Stimulated activated CD8-positive, alpha-beta memory T cell treated with anti-CD3 and anti-CD28 coated beads, Interleukin-7, amount 100 ng/mL, for 48 hours (primary cell): ENCODE measurements at places on chromosomes 2 and 18.
A peak's percentile ranks its signal among the peaks of the same experiment; 100 is the strongest.

DNA sequence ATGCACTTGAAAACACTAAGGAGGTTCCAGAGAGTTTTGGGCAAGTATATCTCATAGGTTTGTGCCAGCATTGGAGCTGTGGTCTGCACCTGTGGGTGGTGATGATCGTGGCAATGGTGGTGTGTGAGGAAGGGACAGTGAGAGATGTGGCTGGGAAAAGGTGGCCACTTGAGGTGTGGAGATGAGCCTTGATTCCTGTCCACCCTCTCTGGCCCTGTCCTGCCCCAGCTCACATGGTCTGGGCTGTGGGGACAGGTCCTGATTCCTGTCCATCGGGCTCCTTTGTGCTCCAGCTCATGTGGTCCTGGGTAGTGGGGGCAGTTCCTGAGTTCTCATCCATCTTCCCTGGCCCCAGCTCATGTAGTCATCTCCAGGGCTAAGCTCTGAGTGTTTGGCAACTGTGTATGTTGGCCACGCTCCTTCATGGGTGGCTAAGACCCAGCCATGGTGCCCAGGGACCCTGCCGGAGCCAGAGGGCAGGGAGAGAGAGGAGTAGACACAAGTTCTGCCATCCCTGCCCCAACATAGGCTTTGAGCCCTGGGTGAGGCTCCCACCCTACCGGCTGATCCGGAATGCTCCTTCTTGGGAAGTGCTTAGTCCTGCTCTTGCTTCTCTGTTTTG lies 294.4 kb upstream of the HDAC4 start:
- no peak for DNase-seq

GRCh38 chr18:45441110-45441847 lies 174.0 kb upstream of the SLC14A2 start:
- no peak for DNase-seq

- no peak for DNase-seq
Measured at GRCh38 chr2:60629801-60630385, 76.4 kb upstream of the BCL11A start.

- no peak for DNase-seq
Measured at GRCh38 chr2:100257939-100258338, 64.4 kb downstream of the LONRF2 start.

GRCh38 chr2:39492095-39492590 lies 55.1 kb upstream of the MAP4K3 start:
- no peak for DNase-seq

- DNase-seq = no peak
Measured at GRCh38 chr2:237806334-237806733, 7.8 kb downstream of the RBM44 start.

GRCh38 chr2:85795331-85796045 lies 41.7 kb downstream of the ATOH8 start:
- no peak for DNase-seq

DNA sequence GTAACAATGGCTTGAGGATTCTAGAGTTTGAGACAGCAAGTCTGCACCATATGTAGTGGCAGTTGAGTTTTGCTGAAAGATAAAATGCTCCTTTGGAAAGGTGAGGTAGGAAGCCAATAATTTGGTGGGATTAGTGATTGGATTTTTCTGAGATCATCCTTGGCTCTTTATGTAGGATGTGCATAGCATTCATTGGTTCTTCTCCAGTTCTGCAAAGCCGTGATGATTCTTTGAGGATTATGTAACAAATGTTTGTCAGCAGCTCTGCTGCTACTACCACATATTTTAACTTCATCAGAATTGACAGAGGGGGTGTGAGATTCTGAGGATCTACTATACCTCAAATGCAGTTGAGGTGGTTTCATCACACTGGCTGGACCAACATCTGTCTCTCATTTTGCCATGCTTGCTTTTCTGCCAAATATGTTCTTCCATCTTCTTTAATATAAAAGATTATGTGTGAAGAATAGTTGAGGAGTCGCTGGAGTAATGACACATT lies 188.9 kb upstream of the RASGRP3 start:
- no peak for DNase-seq

DNA sequence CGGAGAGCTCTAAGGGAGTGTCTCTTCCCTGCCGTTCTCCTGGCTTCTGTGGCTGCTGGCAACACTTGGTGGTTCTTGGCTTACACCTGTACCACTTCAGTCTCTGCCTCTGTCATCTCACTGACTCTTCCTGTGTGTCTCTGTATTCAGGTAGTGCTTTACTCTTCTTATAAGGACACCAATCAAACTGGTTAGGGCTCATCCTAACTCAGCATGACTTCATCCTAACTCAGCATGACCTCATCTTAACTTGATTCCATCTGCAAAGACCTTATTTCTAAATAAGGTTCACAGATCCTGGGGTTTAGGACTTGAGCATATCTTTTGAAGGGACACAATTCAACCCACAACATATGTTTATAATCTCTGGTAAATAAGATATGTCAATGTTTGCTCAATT lies 51.6 kb upstream of the DSEL start:
- DNase-seq = no peak

DNA sequence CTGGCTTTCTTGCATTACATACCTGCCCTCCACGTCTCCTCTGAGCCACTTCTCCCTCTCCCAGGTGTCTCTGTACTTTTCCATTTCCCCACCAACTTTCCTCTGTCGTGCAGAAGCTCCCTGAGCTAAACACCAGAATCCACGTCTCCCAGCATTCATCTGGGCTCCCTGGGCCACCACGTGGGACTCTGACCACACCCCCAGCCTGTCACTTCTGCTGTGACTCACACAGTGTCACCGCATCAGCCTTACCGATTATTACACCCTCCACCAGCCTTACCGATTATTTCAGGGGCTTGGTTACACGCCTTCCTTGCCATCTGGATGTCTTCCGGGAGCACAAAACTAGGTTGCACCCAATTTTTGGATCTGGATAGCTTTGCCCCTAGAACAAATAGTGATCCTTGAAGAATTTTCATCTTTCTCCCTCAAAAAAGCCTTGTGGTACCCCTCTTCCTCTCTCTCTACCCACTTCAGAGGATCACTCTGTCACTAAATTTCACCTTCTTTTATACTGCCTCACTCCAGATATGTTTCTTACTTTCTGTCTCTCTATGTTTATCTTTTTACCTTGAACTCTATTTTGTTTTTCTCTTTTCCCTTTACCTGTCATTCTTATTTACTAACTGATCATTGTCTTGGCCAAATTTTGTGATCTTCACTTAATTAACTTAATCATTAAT lies 136.9 kb upstream of the CAB39 start:
- peak; percentile 44 for DNase-seq

GRCh38 chr2:30230497-30231211 lies 680 bp upstream of the LBH start:
- no peak for DNase-seq

DNA sequence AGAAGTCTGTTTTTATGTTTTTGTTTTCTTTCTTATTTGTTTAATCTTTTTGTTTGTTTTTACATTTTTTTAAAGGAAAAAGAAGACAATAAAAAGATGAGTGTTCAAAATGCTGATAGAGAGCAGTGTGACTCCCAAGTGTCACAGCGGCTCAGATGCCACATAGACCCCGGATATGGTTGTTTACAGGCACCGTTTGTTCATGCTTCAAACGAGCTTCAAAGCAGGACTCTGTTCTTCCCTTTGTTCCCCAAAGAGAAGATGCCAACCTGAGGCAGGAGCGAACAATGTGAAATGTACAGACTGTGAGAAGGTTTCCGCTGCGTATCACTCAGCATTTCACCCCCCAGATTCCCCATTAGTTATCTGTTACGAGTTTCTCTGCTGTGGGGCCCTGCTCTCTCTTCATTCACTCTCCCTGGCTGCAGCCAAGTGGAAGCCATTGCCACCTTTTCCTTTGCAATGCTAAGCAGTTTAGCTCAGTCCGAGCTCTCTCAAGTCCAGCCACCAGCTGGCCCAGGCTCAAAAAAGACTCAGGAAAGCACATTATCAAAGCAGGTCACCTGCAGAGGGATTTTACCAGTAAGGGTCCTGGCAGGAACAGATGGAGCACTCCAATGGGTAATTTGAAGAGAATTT lies 36.4 kb upstream of the PHLPP1 start:
- DNase-seq = no peak

- DNase-seq = no peak
Measured at GRCh38 chr2:234488913-234489451, 7.9 kb downstream of the ARL4C start.

DNA sequence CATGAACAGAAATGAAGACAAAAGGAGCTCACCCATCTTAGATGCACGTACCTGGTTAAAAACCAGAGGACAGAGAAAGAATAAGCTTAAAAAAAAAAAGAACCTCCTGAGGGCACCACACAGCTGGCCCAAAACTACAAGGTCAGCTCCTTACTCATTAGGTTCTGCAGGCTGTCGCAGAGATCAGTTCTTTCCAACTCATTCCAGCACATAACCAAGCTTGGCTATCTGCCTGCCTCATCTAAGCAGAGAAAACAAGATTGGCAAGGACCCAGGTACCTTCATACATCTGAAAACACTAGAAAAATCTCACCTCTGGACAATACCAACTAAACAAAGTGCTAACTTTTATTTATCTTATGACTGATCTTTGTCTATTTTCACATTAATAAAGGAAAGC lies 89.9 kb downstream of the NOL10 start:
- DNase-seq = no peak

GRCh38 chr2:50260886-50261285 lies 771.0 kb downstream of the NRXN1 start:
- DNase-seq = no peak

DNA sequence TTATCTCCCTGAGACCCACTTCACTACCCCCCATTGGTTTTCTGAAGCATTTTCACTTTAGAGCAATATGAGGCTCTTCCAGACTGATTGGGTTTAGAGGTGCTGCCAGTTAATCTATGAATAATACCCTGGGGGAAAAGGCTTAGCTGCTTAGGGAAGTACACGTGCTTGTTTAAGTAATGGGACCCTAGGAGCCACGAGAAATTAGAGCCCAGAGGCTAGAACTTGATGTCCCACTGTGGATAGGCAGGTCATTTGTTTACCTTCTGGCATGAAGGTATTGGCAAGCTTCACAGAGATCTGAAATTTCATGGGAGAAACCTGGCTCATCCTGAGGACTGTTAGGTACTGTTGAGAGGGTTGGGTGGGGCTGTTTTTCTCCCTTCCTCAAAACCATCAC lies 59.7 kb downstream of the CLIP4 start:
- DNase-seq = no peak

DNA sequence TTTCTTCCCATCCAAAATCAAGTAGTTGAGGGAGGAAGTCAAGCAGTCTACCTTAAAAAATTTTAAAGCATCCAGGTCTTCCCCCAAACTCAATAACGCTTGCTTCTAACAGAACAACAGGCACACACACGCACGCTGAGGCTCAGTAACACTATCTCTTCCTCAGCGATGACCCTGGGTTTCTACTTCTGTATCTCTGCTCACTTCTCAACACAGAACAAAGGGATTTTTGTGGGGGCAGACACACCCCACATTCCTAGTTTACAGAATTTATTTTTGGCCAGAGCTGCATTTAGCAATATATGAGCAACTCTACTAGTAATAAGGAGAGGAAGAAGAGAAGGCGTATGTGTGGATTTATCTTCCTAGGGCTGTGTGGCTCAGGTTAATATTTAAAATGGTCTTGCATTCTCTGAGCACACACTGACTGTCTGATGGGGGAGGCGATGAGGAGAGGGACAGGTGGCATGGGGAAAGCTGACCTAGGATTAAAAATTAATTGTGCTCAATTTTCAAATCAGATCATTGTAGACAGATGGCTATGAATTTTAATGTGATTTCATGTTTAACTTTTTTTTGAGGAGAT lies 71.3 kb upstream of the PPM1B start:
- no peak for DNase-seq

GRCh38 chr18:845152-845819 lies 33.2 kb upstream of the YES1 start:
- no peak for DNase-seq

DNA sequence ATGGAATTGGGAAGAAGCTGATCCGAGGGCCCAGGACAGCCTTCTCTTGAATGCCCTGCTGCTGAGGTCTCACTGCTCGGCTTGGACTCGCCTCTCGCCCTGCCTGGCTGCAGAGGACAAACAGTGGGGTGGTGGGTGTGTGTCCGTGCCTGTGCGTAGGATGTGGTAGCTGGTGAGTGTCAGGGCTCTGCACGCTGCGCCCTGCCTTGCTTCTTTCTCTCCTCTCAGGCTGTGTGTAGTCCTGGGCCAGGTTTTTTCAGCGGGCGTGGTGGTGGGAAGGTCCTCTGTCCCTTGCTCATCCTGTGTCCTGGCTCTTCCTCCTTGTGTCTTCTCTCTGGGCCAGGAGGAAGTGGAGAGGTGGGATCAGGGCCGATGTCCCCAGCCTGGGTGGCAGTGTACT lies 44.8 kb downstream of the RRM2 start:
- DNase-seq = no peak

DNA sequence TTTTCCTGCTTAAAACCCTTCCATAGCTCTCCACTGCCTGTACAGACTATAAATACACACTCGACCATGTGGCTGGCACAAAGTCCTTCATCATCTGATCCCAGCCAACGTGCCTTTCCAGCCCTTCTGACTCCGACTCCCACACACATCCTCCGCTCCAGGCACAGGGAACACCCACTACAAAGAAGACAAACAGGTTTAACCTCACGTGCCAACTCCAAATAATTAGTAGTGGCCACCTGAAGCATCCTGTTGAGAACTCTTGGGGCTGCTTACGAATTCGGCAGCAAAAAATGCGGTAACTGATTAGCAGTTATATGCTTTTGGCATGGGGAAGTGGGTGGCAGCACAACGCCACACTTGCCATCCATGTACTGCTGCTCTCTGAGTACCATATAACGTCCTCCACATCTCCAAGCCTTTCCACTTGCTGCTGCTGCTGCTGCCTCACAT lies 12.1 kb downstream of the SPIRE1 start:
- no peak for DNase-seq

DNA sequence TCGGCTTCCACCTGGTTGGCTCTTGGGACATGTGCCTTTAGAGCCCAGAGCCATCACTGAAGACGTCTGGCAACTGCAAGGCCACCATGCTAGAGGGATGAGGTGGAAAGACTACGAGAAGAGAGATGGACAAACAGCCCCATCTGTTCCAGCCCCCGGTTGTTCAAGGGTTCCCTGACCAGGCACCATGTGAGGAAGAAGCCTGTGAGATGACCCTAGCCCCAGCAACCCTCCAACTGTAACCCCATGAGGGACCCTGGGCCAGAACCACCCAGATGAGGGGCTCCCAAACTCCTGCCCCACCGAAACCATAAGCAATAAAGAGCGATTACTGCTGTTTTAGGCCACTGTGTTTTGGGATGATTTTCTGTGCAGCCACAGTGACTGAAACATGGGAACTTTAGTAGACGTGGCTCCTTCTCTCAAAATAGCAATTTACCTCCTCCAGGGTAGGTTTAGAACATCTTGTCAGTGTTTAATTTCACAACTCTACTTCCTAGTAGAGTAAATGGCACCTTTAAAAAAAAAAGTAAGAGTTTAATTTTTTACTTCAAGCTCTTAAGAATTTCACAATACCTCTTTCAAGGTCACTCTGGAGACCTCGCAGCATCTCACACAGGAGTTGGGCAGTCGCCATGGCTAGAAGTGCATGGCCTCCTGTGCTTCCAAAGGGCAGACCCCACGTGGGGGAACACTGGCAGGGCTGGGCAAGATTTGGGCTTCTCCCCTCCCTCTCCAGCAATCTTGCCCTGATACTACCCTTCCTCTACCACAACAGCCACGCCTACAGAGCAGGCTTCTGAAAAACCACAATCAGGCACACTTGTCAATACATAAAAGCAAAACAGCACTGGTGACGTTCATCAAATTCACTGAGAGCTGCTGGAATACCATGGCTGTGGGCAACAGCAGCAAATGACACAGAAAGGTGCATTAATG lies 48.8 kb downstream of the TMEM163 start:
- peak; percentile 20 for DNase-seq
